ENCODE measurements at places on chromosomes 12 and 14. TPM values are rescaled to one million over a fixed set of nuclear protein-coding genes. Genes with fewer than 3 reads are reported as not detected.

The BICDL1 gene
- total RNA-seq = 0.08 TPM

DNA sequence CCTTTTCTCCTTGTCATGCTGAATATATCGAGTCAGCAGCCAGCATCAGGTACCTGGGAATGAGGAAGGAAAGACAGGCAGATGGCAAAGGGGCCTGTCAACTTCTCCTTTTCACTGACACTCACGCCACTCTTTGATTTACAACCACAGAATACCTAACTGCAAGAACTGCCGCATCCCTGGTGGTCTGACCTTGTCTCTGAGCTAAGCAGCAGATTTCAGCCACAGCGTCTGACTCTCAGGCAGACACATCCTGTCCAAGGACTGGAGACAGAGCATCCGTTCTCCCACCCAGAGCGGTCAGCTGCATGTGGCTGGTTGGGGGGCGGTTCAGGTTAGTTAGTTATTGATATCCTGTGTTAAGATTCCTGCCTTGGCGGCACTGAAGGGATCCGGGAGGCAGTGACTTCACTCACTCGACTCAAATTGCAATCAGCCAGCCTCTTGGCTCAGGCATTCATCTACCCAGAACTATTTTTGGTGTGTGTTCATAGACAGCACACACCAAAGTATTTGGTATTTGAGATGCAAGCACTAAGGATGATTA, 11.2 kb upstream of the MAP1LC3B2 start:
- no peak overlapping the region for H3K27ac ChIP-seq
- H3K4me1 ChIP-seq = peaks cover 19% of the 10 kb centered on the region
- DNase-seq = no peak
- no peaks in the 10 kb centered on the region for H3K36me3 ChIP-seq

The SERPINA6 gene
- not detected for total RNA-seq

DNA sequence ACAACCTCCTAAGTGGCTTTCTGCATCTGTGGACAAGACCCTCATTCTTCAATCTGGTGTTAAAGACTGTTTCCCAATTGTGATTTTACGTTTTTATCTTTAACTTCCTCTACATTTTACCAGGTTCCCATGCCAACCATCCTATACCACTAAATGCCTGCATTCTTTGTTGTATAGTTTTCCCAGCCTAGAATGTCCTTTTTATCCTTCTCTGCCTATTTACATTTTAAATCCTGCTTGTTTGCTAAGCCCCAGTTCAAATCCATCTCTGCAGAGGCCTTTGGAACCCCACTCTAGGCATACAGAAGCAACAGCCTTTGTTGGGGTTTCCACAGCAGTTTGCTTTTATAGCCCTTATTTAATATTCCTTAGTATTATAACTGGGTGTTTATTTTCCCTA, 325.1 kb upstream of the DDHD1 start:
- no peak overlapping the region for H3K4me3 ChIP-seq
- DNase-seq = no peak
- no peaks in the 10 kb centered on the region for H3K27me3 ChIP-seq

The DAO gene
- not detected for total RNA-seq

- H3K4me3 ChIP-seq = no peak overlapping the region
- no peak for DNase-seq
- peaks cover 66% of the 10 kb centered on the region for H3K36me3 ChIP-seq
These were observed 211.3 kb downstream of the ESR2 start for GRCh38 chr14:64082837-64083236.

Data from left ventricle myocardium inferior (tissue), 1 donor.